ENCODE measurements at places on chromosomes 16 and 17.

DNA sequence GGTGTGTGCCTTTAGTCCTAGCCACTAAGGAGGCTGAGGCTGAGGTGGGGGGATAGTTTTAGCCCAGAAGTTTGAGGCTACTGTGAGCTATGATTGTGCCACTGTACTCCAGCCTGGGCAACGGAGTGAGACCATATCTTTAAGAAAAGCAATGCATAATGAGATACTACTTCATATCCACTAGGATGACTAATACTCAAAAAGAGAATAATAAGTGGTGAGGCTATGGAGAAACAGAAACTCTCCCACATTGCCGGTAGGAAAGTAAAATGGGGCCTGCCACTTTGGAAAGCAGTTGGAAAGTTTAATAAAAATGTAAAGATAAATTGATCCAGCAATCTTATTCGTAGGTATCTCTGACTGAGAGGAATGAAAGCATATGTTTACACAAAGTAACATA is 4.6 kb upstream of the NPIPB2 start:
- DNase-seq, result no peak

GRCh38 chr16:62462971-62463370 is 426.7 kb upstream of the CDH8 start:
- no peak for DNase-seq

- DNase-seq, result no peak
Observed at GRCh38 chr17:38746004-38746848, 1.9 kb downstream of the PCGF2 start.

DNA sequence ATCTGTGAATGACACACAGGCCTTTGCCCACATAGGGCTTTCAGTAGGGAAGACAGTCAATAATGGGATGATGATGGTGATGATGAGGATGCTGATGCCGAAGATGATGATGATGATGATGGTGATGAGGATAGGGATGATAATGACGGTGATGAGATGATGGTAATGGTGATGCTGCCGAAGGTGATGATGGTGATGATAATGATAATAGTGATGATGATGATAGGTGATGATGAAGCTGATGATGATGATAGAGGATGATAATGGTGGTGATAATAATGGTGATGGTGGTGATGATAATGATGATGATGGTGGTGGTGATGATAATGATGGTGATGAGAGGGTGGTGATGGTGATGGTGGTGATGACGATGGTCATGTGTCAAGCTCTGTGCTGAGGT is 12.9 kb downstream of the FOXL1 start:
- DNase-seq, result no peak

DNA sequence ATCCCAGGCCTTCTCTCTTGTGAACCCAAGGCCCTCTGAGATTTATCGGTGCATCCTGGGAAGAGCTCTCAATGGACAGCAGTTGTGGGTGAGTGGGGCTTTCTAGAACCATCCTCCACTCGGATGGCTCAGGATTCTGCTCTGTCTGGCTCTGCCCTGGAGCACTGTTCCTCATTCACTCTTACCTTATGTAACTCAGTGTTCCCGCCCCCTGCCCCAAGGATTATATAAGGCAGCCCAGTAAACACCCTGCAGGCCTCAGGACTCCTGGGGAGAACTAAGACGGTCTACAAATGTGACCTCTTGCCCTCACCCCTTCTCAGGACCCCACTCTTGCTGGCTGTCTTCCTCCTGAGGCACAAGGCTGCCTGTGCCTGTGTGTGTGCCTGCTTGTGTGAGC is 3.8 kb downstream of the RPRML start:
- no peak for DNase-seq

- no peak for DNase-seq
Observed at GRCh38 chr16:6111390-6111789, 1013.8 kb upstream of the EEF2KMT start.

GRCh38 chr16:2820836-2821486 is 3.9 kb downstream of the PRSS21 start:
- no peak for DNase-seq

- DNase-seq, result no peak
Observed at GRCh38 chr17:79942591-79943346, 92.9 kb downstream of the TBC1D16 start.

DNA sequence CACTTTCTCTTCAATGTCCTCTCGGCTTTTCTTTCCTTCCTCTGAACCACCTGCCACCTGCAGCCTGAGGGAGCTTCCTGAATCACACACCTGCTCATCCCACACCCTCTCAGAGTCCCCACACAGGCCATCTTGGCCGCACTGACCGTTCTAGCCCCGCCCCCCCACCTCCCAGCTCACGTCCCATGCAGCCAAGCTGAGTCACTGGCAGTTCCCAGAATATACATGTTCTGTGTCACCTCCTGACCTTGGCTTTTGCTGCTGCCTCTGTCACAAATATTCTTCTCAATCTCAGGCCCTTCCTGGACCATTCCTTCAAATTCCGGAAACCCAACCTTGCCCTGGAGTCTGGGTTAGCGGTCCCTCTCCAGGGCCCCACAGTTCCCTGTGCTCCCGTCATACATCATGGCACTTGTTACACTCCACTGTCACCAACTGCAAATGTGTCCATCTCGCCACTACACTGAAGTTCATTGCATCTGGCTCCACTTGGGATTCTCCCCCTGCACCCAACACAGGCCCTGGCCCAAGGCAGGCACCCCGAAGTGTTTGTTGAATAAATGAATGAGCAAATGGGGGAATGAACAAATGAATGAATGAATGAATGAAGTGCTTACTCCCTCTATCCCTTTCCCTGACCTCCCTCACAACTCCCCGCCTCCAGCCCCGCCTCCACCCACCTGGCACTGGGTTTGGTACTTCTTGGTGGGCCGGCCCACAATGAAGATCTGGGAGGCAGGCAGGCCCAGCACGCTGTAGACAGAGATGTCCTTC is 12.8 kb downstream of the PIMREG start:
- DNase-seq, result no peak

DNA sequence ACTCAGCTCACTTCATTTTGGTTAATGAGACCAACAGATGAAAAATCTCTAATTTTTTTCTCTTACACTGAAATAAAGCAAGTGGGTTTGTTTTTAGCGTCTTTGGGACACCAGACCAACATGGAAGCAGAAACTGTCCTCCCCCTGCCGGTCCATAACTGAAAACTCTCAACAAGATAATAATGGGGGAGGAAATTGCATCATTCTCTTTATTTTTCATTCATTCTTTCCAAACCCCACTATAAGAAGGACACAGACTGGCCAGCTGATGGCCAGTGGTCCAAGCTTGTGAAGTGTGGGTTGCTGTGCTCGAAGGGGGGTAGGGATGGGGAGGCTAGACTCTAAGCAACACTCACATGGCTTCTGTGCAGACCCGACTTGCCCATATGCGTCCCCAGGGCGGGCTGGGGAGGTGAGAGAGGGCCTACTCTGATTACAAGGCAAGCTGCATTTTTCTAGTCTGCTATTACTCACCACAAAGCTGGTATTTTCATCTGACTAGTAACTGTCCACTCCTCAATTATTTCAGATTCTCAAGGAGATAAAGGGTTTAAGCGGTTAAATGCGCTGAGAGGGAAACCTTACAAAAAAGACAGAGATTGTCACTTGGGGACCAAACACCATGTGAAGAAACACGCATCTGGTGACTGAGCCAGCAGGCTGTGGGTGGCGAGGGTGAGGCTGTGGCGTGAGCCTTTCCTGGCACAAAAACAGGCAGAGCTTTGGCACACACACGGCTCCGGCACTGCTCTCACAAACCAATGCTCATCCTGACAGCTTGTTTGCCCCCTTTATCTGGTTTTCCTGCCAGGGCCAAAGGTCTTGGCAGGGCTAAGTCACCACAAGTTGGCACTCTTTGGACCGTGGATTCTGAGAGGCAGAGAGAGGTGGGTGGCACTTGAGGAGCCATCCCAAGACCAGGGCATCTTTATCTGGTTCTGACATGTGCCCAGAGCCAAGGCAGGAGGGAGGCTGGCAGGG is 38.2 kb downstream of the MARF1 start:
- DNase-seq, result no peak

DNA sequence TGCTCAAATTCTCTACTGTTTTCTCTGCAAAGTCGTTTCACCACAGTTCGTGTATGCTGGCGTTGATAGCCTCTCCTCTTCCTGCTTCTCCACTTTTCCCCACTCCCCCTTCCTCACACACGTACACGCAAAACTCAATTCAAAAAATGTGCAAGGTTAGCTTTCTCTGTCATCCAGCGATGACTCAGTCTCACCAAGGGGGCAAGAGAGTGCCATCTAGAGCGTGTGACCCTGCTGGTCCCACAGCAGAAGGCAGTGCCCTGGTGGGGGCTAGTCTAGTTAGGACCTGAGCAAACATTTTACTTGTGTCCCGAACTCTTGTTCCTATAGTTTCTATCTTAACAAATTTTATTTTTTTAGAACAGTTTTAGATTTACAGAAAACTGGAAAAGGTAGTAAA is 121.2 kb upstream of the CHMP6 start:
- no peak for DNase-seq

DNA sequence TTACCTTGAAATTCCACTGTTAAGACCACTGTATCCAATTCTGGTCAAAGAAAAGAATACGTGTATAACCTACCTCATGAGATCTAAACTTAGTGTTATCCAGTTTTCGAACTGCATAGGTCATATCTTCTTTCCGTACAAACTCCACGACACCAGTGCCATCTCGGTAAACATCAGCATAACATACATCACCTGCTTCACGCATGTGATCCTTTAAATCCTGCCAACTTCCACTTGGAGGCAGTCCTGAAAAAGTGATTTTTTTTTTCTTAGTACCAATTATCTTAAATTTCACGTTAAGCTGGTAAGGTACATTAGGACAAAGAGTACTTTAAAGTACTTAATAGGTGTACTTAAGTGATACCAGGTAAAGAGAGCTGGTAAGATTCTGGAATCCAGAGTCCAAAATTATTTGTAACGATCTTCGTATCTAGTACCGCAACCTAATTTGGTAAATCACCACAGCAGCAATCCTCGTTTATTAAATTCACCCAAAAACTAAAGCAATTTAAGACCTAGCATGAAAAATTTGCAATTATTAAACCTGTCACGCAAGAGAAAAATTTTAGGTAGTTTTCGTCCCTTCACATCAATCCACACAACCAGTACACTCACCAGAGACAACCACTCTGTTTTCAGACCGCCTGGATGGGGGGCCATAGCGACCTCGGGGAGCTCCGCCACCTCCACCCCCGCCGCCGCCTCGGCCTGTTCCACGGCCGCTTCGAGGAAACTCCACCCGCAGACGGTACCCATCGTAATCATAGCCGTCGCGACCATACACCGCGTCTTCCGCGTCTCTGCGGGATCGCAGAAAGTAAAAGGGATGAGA is 1.1 kb downstream of the SRSF1 start:
- no peak for DNase-seq

DNA sequence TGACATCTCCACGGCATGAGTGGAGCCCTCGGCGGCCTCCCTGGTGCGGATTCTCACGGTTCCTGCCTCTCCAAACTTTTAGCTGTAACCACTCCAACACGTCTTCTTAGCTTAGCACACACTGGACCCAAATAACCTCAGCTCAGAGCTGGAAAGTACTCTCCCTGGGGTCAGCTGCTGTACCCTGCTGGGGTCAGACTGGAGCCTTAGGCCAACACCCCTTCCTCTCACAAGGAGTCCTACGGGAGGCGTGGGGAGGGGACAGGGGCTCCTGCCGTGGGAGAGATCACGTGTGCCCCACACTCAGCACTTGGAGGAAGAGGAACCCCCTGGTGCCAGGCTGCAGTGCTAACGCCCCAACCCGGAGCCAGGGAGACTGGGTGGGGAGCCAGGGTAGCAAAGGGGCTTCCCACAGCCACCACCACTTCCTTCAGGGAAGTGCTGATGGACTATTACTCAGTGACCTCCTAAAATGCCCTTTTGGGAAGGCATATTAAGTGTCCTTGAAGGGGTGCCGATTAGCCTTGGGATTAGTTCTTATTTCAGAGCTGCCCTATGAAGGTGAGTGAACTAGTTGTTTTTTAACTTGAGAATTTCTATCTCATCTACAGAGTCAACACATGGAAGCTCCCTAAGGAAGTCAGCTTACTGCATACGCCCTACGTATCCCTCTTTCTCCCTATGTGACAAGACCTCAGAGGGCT is 124.0 kb downstream of the HIC1 start:
- DNase-seq, result no peak

DNA sequence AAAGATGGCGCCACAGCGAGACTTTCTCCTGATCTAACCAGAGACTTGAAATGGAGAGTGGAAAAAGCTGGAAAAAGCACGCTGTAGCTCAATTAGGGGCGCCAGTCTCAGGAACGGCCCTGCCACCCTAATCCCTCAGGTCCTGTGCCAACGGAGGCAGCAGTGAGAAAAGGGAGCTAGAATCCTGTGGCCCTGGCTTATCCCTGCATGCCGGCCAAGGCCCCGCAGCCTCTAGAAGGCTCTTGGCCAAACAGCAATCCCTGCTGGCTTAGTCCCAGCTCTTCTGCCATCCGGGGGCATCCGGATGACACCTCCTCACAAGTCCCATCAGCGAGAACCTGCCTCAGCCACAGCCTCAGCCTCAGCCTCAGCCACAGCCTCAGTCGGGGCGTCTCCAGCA is 69.8 kb downstream of the MRM3 start:
- DNase-seq, result no peak

DNA sequence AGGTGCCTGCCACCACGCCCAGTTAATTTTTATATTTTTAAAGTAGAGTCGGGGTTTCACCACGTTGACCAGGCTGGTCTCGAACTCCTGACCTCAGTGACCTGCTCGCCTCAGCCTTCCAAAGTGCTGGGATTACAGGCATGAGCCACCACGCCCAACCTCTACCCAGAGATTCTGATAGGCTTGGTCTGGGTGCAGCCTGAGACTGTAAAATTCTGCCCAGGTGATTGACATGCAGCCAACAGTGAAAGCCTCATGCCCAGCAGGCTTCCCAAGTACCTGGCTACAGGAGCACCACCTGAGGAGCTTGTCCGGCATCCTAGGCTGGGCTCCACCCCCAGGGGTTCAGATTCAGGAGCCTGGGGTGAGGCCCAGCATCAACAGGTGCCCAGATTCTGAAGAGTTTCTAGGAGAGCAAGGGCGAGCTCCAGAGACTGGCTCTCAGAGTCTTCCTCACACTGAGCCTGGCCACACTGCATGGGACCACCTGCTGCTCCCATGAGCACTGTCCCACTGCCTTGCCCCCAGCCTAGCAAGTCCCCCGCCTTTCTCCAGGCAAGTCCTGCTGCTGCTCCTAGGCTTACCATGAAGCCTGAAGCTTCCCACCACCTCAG is 16.6 kb downstream of the ZNF385C start:
- DNase-seq, result no peak

- DNase-seq, result no peak
Observed at GRCh38 chr17:37576281-37576680, 32.9 kb downstream of the SYNRG start.
